ENCODE measurements at places on chromosomes 7 and 10.

DNA sequence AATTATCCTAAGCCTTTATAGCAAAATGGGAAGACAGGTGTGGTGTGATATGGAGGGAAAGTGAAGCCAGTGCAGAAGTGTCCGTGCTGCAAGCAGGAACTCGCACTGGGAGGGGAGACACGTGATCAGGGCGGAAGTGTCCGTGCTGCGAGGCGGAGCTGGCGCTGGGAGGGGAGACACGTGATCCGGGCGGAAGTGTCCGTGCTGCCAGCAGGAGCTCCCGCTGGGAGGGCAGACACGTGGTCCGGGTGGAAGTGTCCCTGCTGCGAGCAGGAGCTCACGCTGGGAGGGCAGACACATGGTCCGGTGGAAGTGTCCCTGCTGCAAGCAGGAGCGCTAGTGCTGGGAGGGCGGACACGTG, 40.5 kb upstream of the PRKAR1B start:
- DNase-seq: peak; percentile 57

GRCh38 chr7:137674048-137674447, 172.7 kb downstream of the DGKI start:
- DNase-seq: no peak

- no peak for DNase-seq
These were observed 74.9 kb downstream of the ADRA2A start for GRCh38 chr10:111151595-111152307.

GRCh38 chr10:12634621-12634931, 285.2 kb downstream of the CAMK1D start:
- DNase-seq: no peak

- peak; percentile 24 for DNase-seq
These were observed 8.3 kb upstream of the ZC3HAV1L start for GRCh38 chr7:139043823-139044812.

- DNase-seq: no peak
These were observed 57.4 kb upstream of the FERD3L start for GRCh38 chr7:19202599-19202998.

- DNase-seq: no peak
These were observed 127.2 kb upstream of the SLC25A13 start for GRCh38 chr7:96449094-96449493.

DNA sequence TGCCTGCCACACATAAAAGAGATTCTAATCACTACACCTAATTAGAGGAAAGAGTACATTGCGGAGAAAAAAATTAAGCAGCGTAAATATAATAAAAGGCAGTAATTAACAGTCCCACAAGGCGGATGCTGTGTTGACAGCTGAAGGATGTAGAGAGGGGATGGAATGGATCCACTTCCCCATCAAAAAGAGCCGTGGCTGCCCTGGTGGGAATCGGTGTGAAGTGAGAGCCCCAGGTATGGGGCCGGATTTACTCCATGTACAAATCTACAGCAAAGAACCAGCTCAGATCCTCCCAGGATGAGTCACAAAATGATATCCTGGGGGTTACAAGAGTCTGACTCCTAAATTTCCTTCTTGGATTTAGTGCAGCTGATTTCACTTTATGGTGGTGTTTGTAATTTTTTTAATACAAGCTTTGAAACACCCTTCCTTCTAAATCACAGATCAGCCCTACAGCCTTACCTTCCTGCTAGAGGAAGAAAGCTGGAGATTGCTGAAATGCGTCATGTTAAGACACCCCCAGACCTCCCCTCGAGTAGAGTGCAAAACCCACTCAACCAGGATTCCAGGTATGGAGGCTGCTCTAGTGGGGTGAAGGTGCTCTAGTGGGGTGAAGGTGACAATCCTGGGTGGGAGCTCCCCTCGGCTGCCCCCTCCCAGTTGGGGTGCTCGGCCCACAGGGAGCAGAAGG, 398.4 kb downstream of the PLXNA4 start:
- no peak for DNase-seq

- DNase-seq: peak; percentile 90
These were observed 115.1 kb upstream of the MEOX2 start for GRCh38 chr7:15801551-15801950.

GRCh38 chr7:36084485-36085091, 68.5 kb upstream of the EEPD1 start:
- peak; percentile 40 for DNase-seq

DNA sequence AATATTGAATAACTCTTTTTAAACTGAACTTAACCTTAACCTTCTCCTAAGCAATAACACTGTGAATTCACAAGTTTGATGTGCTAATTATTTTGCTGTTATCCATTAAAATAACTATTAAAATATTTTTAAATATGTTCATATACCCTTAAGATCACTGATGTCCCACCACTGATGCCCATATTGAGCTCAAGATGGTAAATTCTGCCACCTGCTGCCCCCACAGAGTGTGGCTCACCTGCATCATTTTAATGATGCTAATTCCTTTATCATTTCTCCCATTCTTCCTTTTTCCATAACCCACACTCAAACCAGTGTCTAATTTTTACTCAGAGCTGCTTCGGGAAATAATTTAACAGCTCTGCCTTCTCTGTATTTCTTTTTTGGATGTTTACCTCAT, 82.3 kb upstream of the ARID5B start:
- DNase-seq: no peak

GRCh38 chr10:110750931-110751330, 106.8 kb downstream of the RBM20 start:
- no peak for DNase-seq

- no peak for DNase-seq
These were observed 68.1 kb upstream of the NPTX2 start for GRCh38 chr7:98548971-98549370.

DNA sequence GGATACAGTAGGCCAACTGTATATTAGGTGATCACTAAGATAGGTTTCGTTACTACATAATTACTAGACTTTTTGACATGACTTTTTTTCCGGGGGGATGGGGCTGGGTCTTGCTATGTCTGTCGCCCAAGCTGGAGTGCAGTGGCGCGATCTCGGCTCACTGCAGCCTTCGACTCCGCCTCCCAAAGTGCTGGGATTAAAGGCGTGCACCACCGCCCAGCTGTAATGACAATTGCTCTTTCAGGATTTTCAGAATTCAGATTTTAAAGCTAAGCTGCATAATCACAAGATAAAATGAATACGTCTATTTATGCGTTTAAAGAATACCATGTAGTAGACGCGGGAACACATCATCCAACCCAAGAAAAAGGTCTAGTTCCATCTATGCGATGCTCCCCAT, 982 bp downstream of the IDI1 start:
- DNase-seq: peak; percentile 31

GRCh38 chr10:117762819-117763172, 220.2 kb downstream of the EMX2 start:
- no peak for DNase-seq

DNA sequence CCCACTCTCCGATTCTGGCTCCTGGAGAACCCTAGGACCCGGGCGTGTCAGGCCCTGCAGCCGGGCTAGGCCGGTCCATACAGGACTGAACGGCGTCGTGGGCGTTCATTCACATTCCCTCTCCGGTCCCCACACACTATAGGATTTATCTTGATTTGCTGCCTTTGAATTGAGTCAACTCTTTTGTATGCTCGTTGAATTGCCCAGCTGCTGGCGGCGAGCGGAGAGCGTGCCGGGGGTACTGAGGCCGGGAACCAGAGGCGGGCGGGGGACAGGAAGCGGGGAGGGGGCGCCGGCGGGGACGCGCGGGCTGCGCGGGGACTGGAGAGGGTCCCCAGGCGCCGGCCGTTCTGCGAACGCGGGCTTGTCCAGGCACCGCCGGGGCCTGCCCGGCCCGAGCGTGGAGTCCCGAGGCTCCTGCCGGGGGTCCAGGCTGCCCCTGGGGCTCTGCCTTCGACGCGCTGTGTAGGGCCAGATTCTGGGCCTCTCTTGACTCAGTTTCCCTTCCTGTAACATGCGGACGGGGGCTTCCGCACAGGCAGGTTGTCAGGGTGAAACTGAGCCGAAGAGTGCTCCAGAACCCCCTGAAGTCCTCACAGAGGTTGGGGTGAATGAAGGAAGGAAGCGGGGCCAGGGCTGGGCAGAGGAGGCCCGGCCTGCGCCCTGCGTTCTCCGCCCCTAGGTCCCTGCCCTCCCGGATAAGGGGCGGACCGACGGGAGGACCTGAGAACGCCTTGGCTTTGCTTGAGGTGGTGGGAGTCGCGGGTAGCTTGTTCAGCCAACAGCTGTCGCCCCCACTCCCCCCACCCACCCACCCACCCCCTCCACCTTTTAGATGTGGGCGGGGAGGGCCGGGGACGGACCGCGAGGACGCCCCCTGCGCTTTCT, 769 bp upstream of the ELFN1 start:
- peak; percentile 19 for DNase-seq

- no peak for DNase-seq
These were observed 15.7 kb downstream of the LRRTM3 start for GRCh38 chr10:66941491-66941890.

GRCh38 chr10:32207544-32207943, 139.4 kb downstream of the EPC1 start:
- peak; percentile 74 for DNase-seq

- DNase-seq: no peak
These were observed 360.4 kb upstream of the CELF2 start for GRCh38 chr10:10657139-10657760.

DNA sequence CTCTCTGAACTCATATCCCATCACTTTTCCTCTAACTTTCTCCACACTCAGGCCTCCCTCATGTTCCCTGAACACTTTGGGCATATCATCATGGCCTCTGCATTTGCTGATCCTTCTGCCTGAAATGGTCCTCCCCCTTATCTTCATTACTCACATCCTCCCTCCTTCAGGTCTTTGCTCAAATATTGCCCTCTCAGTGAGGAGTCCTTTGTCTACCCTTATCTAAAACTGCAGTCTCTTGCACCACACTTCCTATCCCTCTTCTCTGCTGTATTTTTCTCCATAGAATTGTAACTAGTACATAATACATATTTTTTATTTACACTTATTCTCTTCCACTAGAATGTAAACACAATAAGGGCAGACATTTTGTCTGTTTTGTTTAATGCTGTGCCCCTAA, 41.7 kb downstream of the DNAJC1 start:
- DNase-seq: peak; percentile 23

DNA sequence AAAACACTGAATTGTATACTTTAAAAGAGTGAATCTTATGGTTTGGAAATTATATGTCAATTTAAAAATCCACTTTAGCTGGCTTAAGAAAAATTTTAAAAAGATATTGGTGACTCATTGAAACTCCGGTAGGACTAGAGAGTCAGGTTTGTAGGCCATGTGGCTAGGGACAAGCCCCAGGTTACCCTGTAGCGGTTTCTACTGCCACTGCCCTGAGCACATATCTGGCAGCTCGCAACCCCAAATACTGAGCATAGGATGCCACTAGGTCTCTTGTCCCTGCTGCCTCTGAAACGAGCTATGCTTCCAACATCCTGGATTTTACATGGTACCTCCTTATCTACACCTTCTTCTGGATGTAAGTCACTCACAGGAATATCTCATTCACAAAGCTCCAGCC, 1.4 kb upstream of the MGAM2 start:
- no peak for DNase-seq

GRCh38 chr10:100327718-100328009, 2.4 kb downstream of the PKD2L1 start:
- DNase-seq: no peak

GRCh38 chr10:99598781-99599509, 21.3 kb downstream of the SLC25A28 start:
- DNase-seq: no peak

GRCh38 chr10:122786269-122786668, 59.4 kb downstream of the CUZD1 start:
- peak; percentile 41 for DNase-seq

- no peak for DNase-seq
These were observed 232.6 kb upstream of the CDC14C start for GRCh38 chr7:48691788-48692187.

GRCh38 chr10:129771991-129772431, 192.1 kb downstream of the EBF3 start:
- no peak for DNase-seq

- DNase-seq: peak; percentile 31
These were observed 7.4 kb upstream of the MICALL2 start for GRCh38 chr7:1466524-1467271.

- no peak for DNase-seq
These were observed 120.8 kb upstream of the HPS1 start for GRCh38 chr10:98567391-98568133.

DNA sequence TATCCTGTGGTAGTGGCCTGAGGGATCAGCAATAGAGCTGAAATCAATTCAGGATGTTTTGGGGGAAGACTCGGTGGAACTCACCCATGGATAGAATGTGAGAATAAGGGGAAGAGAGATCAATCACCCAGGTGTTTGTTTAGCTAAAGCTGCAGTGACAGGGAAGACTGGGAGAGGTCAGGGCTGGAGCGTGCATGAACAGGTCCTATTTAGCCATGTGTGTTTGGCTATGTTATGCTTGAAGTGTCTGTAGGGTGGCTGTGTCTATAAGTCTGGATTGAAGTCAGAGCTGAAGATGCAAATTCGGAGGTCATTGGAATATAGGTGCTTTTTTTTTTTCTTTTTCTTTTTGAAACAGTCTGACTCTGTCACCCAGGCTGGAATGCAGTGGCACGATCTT, 4.6 kb downstream of the ATP6V1F start:
- no peak for DNase-seq

DNA sequence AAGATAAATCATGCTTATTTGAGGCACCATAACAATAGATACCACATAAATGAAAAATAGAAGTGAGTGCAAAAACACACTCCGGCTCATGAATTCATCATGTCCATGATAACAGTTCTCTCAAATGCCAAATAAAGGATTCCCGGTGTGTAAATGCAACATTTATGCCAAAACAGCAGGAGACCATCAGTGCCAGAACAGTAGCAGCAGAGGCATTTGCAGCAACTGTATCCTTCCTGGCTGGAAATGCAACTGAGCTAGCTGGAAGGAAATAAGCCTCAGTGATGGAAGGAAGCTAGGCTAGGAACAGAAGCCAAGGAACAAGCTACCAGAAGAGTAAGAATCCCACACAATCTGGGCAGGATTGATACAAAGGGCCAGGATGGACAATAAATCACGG, 79.9 kb upstream of the THSD7A start:
- no peak for DNase-seq

DNA sequence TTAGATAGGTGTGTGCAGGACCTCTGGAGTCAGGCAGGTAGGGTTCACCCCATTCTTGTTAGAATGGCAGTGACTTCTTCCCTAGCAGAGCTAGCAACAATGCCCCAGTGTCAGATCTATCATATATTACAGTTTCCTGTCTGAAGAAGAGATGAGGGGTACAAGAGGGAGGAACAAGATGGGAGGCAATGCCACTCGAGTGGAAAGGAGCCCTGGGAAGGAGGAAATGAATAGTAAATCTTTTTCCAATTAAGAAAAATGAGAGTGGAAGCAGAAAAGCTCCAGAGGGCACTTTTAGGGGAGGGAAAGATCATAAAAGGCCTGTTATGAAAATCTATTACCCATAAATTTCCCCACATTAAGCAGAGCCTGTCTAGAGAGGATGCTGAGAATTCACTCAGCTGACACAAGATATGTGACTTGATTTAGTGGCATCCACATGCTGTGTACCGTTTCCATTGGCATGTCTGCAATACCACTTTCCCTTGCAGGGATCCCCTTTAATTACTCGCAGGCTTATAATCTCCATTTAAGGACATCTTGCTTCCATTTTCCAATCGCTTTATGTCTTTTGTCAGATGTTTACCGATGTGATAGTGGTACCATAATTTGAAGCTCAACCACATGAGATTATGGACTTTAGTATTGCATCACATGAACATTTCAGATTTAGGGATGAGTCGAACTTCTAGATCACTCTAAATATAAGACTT, 70.0 kb upstream of the AGBL3 start:
- DNase-seq: no peak
